Vagina (tissue), 2 donors: ENCODE measurements at places on chromosomes 13 and 19.
A peak's percentile ranks its signal among the peaks of the same experiment; 100 is the strongest.

GRCh38 chr13:111423168-111423785 is 102.8 kb downstream of the TEX29 start:
- no peak for DNase-seq

DNA sequence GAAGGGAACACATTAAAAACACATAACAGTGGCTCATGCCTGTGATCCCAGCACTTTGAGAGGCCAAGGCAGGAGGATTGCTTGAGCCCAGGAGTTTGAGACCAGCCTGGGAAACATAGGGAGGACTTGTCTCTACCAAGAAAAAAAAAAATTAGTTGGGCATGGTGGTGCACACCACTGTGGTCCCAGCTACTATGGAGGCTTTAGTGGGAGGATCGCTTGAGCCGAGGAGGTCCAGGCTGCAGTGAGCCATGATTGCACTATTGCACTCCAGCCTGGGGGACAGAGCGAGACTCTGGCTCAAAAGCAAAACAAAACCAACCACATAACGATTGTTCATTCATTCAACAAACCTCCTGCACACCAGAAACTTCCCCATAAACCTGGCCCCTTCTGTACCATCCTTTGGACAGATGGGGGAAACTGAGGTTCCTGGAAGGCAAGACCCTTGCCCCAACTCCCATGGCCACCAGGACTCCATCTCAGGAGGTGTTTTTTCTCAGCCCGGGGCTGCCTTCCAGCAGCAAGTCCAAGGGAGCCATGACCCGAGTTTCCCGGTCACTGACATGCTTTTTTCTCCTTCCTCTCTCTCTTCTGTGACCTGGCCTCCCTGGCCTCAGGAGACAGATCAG is 4.3 kb downstream of the FOSB start:
- no peak for DNase-seq

DNA sequence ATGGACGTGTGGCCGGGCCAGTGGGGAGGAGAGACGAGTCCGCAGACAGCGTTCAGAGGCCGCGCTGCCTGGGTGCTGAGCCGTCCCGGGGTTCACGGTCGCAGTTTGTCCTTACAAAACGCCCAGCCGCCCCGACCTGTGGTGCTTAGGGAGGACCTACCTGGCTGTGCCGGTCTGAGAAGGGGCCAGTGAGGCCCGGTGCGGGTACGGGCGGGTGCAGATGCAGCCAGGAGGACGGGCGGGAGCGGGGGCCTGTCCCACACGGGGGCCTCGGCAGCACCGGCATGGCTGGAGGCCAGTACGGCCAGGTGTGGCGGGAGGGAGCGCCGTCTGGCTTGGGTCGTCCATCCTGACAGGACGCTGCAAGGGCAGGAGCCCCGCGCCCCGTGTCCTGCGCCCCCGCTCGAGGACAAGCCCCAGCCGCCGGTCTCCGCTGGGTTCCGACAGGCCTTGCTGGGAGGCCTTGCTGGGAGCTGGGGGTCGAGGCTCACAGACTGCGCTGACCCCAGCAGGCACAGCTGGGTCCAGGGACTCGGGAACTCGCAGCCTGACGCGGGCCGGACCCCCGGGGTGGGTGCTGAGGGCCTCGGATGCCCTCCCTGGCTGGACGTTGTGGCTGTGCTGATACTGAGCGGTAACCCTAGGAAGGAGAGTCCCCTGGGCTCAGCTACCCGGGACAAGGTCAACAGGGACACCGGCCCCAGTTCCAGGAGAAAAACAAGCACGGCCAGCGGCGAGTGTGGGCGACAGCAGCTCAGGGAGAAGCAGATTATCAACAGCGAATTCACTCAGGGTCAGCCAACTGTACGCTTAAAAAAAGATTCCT is 5.3 kb upstream of the PROZ start:
- DNase-seq = peak; percentile 93

DNA sequence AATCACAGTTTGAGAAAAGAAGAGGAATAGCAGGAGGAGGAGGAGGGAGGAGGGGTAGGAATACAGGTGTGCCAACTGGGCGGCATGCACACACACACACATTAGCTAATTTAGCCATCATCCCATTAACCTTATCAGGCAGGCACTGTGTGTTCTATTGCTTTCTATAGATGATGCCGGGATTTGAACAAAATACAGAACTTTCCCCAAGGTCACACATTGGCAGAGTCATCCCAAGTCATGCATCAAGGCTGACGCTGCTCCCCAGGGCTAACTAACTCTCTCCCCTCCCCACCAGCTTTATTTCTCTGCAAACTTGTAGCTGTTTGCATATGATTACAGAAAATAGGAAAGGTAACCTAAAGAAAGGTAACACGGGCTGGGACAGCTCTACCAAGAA is 83.0 kb downstream of the NUFIP1 start:
- no peak for DNase-seq

GRCh38 chr13:105827111-105827809 is 708.2 kb downstream of the EFNB2 start:
- no peak for DNase-seq

- DNase-seq = no peak
Measured at GRCh38 chr19:29090783-29091526, 122.0 kb downstream of the UQCRFS1 start.

DNA sequence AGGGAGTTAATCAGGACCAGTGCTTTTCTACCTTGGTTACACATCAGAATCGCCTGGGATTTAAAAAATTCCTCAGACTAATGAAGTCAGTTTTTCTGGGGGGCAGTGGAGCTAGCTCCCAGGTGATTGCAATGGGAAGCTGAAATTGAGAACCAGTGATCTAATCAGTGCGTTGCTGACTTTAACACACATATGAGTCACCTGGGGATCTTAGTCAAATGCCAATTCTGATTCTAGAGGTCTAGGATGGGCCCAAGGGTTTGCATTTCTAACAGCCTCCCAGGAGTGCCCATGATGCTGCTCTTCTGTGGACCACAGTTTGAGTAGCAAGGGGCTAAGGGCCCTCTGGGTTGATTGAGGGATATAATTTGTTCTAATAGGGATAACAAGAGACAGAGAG is 54.5 kb downstream of the KL start:
- DNase-seq = no peak

GRCh38 chr19:18610245-18610555 is 2.5 kb upstream of the TMEM59L start:
- DNase-seq = no peak

DNA sequence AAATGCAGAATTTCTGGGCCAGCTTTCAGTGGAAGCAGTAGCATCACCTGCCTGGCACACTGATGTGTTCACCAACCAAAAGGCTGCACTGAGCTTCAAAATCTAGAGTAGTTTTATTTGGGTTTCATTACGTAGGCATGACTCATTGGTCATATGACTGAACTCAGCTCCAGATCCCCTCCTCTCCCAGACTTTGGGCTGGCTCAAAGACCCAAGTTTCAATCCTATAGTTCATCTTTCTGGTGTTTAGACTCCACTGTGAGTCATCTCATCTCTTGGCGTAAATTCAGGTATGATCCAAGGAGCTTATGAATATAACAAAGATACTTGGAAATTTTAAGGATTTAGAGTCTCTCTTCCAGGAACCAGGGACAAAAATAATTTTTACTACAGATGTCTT is 17.7 kb downstream of the ZMYM5 start:
- DNase-seq = no peak

DNA sequence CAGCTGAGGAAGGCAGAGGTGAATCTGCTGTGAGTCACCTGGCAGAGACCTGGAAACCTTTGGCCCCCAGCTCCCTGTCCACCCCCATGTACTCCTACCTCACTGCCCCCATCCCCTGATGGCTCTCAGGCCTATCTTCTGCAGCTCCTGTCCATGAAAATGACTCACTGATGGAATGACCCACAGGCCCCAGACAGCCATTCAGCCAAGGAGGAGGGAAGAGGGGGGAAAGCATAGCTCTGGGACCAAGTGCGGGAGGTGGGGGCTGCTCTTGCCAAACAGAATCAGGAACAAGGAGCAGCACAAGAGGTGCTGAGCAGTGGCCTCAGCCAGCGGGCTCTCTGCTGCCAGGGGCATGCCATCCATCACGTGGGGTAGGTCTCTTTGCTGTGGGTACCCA is 111.4 kb upstream of the C1QTNF9B start:
- no peak for DNase-seq

- no peak for DNase-seq
Measured at GRCh38 chr19:16377521-16377920, 52.9 kb downstream of the KLF2 start.

DNA sequence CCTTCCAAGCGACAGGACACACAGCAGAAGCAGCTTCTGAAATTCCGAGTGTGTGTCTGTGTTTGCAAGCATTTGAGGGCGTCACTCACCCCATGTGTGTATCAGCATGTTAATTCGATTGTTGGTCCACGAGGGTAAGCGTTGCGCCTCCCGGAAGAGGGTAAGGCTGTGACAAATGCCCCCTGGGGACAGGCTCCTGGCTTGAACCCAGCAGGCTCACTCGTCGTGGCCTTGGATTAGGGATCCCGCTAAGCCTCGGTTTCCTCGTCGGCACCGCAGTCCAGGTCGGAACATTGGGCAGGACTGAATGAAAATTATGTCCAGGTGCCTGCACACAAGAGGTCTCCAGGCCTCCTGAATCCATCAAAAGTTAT is 606 bp upstream of the STXBP2 start:
- no peak for DNase-seq

- no peak for DNase-seq
Measured at GRCh38 chr19:38975861-38976271, 324 bp upstream of the FBXO17 start.

- no peak for DNase-seq
Measured at GRCh38 chr13:84661718-84662117, 779.4 kb upstream of the SLITRK1 start.

DNA sequence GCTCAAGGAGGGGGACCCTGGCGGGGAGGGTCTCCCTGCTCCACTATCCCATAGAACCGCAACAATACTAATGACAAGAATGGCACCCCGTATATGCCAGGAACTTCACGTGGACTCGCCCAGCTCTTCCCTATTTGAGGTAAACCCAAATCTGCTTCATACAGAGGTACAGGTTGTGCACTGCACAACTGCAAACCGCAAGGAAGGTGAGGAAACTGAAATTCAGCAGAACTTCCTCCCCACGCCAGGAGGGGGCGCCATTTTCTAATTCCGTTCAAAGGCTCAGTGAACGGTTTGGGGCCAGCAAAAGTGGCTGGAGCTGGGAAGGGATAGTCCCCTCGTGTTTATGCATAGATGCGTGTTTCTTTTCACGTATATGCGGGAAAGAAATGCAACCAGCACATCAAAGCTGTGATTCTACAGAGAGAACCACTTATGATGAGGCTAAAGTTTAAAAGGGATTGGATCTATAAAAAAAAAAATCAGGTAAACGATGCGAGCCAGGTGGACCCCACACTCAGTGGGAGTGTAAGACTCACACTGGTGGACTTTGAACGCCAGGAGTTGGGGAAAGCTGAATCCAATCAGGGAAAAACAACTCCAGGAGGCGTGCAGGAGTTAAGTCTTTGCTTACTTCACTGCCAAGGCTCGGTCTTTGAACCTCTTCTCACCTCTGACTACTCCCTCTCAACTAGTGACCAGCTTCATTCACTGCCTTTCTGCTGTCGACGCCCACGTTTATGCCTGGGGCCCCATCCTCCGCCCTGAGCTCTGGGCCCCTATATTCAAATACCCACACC is 20.3 kb downstream of the C19orf81 start:
- no peak for DNase-seq

- no peak for DNase-seq
Measured at GRCh38 chr13:66200555-66200954, 1029.6 kb downstream of the PCDH9 start.

GRCh38 chr19:49883094-49883493 is 5.6 kb downstream of the TBC1D17 start:
- no peak for DNase-seq

DNA sequence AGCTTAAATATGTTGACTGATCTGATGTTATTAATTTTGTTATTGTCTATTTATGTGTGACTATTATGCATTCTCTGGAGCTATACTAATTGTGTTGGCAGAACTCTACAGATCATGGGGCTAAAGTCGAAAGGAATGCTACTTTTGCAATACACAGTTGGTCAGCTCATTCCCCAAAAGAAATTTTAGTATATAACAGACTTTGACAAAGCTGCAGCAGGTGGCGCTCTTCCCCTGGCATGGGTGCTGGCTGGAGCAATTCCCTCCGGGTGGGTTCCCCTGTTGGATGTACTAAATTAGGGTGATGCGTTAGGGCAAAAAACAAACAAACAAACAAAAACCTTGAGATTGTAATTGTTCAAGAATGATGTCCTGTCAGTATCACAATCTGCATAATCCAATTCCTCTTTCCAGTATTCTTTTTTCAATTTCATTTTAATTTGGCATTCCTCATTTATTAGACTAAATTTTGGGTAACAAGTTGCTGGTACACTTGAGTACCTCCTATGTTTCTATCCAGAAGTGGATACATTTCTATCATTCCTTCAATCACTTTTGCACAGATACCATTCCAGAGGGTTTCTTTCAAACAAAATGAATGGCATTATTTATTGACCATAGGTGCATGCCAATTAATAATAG is 322.8 kb upstream of the EDNRB start:
- DNase-seq = no peak

GRCh38 chr19:15913384-15913783 is 15.5 kb upstream of the CYP4F2 start:
- DNase-seq = peak; percentile 61

DNA sequence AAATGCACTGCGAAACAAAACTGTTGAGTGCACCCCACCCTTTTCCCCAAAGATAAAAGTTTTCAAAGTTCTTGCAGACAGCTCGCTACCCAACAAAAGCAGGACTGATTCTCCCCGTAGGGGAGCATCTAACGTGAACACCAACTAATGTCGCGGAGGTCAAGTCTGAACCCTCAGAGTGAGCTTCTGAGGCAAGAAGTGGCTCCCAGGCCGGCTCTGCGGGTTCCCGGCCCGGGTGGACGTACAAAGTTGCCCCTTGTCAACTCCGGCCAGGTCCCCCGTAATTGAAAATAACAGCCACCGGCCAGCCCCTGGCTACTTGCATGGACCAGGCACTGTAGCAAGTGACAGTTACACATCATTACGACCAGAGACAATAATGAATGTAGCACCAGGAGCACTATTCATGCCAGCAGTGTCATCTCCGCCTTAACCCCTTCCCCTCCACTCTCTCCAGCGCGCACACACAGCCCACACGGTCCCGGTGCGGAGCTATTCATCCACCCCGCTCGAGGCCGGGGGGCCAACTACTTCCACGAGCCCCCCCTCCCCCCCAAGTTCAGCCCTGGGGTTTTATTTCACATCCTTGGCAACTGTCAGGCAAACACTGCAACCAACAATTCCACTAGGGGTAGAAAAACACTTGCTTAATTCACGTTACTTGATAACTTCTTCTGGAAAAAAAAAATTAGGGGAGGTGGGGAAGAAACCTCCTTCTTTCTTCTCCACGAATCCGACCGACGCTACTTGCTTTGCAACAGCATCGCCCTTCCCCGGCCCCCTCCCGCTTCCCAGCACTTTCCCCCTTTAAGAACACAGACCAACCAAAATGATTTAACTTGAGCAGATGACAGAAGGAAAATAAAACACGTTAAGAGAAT is 1.2 kb downstream of the KLF12 start:
- DNase-seq = no peak

DNA sequence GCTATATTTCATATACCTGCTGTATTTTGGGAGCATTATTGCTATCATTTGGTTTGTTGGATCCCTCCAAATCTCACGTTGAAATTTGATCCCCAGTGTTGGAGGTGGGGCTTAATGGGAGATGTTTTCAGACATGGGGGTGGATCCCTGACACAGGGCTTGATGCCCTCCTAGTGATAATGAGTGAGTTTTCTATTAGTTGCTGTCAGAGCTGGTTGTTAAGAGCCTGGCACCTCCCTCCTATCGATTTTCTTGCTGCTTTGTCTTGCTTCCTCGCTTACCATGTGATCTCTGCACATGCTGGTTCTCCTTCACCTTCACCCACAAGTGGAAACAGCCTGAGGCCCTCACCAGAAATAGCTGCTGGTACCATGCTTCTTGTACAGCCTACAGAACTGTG is 259.9 kb upstream of the STARD13 start:
- no peak for DNase-seq

GRCh38 chr13:99040536-99041131 is 62.8 kb upstream of the DOCK9 start:
- no peak for DNase-seq
